Activated CD4-positive, alpha-beta T cell treated with anti-CD3 and anti-CD28 coated beads for 24 hours (primary cell): ENCODE measurements at places on chromosomes 13 and 19.

DNA sequence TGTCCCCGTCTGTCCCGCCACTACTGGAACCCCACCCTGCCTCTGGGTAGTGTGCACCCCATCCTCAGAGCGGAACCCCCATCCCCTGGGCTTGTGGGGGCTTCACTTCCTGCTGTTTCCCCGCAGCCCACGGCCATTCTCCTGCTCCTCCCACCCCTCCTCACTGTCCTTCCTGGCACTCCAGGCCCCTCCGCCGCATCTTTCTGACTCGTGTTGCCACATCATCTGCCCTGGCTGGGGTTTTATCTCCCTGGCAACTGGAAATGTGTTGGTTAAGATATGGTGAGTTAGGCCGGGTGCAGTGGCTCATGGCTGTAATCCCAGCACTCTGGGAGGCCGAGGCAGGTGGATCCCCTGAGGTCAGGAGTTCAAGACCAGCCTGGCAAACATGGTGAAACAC is 37.3 kb downstream of the KDM4B start:
- no peak for DNase-seq

DNA sequence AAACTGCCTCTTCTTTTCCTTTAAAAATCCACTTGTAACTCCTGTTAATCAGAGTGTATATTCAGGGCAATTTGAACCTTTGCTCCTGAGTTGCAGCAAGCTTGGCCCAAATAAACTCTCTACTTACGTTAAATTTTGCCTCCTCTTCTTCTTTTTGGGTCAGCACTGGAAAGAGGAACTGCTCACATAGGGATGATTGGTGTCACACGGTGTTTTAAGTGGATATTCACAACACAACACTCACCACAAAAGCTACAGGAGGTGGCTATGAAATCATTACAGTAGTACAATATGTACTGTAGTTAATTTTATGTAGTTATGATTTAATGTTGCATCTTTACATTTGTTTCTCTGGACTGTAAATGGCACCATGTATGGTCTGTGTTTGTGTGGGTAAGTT is 96.8 kb upstream of the DOCK9 start:
- DNase-seq = no peak

- no peak for DNase-seq
Observed at GRCh38 chr19:55526216-55527196, 10.4 kb downstream of the SBK2 start.

DNA sequence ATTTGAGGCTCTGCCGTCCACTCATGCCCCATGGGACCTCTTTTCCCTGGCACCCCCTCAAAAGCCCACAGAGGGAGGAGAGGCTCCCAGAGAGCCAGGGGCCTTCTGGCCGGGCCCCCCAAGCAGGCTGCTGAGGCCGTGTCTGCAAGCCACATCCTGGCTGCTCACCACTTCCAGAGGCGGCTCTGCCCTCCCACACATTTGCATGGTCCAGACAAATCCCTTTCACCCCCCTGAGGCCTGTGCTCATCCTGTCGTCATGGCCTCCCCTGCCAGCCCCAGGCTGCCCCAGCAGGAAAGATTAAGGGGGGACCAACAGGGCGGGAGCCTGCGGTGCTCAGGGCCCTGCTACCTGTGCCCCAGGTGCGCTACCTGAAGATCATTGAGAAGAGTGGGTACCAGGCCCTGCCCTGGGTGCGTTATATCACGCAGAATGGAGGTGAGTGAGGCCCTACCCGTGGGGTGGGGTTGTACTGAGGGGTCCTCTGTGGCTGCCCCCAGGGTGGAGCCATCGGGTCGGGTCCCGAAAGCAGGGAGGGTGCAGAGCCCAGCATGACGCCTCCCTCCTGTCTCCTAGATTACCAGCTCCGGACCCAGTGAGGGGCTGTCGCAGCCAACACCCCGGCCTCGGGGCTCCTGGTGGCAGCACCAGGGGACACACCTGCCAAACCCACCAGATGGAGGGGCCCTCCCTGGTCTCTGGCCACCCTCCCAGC is 36.3 kb downstream of the AP1M1 start:
- no peak for DNase-seq

DNA sequence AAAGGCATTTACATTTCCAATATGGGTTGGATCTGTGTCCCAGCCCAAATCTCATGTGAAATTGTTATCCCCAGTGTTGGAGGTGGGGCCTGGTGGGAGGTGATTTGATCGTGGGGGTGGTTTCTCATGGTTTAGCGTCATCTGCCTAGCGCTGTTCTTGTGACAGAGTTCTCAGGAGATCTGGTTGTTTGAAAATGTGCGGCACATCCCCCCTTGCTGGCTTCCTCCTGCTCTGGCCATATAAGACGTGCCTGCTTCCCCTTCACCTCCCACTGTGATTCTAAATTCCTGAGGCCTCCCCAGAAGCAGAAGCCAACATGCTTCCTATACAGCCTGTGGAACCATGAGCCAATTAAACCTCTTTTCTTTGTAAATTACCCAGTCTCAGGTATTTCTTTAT is 126.2 kb upstream of the FNDC3A start:
- no peak for DNase-seq

DNA sequence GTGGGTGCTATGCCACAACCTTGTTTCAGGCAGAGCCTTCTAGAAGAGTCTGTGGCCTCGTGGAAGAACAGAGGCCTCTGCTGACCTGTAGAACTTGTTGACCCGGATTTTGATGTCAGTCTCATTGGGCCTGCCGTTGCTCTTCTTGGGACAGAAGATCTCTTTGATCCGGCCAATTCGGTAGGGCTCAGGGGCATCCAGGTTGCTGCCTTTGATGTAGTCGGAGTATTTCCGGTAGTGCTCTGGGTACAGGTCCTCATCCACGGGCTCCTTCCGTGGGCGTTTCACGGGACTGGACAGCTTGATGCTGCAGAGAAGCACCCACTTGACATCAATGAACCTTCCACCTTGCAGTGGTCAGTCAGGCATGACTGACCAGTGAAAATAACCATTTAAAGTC is 24.0 kb upstream of the EIF3G start:
- DNase-seq = no peak

- no peak for DNase-seq
Observed at GRCh38 chr13:75124415-75124814, 357.6 kb downstream of the TBC1D4 start.

DNA sequence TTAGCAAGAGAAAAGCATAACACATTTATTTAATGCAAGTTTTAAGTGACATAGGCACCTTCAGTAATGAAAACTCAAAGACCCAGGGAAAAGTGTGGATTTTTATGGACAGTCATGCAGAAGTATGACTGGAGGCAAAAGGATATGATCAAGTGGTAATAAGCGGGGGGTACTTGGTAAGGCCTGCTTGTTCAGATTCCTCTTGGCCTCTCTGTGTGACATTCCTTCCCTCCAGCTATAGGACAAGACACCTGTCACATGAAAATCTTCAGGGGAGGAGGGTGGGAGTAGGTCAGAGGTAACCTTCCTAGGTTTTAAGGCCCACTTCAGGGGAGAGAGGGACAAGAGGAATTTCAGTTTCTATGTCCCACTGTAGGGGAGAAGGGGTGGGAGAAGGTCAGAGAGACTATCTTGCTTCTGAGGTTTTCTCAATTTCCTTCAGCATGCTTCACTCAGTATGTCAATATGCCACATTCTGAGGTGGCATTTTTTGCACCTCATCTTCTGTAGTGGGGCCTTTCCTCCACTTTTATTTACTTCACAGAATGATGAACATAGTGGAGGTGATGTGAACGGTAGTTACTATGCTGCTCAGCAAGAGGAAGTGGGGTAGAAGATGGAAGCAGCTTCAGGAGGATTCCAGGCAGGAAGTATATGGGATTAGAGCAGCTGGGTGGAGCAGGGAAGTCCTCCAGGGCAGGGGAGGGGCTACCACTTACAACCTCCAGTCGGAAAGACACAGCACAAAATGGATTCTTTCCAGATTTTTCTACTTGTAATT is 73.2 kb upstream of the RFC3 start:
- DNase-seq = no peak

DNA sequence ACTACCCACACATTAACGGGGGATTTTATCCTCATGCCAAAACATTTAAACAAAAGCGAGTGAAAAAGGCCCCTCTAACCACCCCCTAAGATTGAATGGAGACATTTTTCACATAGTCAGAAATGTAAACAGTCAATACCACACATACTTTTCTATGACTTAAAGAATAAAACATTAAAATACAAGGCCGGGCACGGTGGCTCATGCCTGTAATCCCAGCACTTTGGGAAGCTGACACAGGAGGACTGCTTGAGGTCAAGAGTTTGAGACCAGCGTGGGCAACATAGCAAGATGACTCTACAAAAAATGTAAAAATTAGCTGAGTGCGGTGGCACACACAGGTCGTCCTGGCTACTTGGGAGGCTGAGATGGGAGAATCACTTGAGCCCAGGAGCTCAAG is 47.3 kb downstream of the MPHOSPH8 start:
- no peak for DNase-seq

GRCh38 chr13:35706281-35706680 is 229.8 kb upstream of the MAB21L1 start:
- DNase-seq = no peak

GRCh38 chr13:112635323-112635722 is 47.4 kb upstream of the TUBGCP3 start:
- DNase-seq = no peak

GRCh38 chr19:58409010-58409790 is 751 bp downstream of the ZNF584 start:
- DNase-seq = no peak

DNA sequence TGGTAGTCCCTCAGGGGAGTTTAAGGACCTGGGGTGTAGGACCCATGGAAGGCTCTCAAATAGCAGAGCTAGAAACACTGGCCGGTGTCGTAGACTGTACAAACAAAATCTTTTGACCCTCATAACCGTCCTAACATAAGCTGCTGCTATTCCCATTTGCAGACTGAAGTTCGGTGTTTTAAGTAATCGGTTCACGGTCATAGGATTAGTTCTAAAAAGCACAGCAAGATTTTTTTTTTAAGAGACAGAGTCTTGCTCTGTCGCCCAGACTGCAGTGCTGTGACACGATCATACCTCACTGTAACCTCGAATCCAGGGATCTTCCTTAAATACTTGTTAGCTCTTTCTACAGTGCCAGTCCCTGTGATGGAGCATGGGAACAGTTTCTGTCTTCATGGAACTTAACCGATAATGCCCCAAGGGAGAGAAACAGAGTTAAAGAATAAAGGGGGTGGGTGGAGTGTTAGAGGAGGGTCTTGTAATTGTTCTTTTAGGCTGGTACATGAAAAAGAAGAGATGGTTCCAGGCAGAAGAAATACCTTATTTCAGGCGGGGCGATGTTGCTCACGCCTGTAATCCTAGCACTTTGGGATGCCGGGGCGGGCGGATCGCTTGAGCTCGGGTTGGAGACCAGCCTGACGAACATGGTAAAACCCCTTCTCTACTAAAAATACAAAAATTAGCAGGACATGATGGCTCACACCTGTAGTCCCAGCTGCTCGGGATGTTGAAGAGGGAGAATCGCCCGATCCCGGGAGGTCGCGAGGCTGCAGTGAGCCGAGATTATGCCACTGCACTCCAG is 475 bp upstream of the ZC3H4 start:
- no peak for DNase-seq

- DNase-seq = no peak
Observed at GRCh38 chr13:84130495-84131114, 248.3 kb upstream of the SLITRK1 start.

DNA sequence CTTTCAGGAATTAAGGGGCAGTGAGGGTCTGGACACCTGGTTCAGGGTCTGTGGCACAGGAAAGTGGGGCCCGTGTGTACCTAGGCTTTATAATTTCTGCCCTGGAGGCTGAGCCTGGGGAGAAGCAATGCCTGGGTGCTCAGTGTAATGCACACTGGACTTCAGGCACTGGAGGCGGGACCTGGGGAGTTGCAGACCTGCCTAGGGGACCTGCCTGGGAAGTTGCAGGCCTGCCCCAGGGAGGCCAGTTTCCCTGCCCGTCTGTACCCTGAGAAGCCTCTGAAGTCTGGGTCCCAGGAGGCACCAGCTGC is 2.5 kb upstream of the TMEM59L start:
- no peak for DNase-seq

DNA sequence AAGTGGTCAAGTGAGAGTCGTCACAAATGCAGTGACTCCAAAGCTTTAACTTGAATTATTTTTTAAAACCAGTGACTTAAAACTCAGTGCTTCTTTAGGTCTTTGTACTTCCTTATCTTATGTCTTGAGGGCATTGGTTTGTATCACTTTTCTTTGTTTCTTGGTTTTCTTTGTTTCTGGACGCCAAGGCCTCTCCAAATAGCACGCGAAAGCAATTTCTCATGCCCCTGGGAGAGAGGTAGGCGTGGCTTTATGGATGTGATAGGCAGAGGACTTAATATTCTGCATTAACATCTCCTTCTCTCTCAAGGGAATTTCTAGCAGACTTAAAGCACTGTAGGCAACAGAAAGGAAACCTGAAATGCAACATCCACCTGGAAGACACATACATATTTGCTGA is 20.6 kb downstream of the UBE2L5 start:
- DNase-seq = no peak

DNA sequence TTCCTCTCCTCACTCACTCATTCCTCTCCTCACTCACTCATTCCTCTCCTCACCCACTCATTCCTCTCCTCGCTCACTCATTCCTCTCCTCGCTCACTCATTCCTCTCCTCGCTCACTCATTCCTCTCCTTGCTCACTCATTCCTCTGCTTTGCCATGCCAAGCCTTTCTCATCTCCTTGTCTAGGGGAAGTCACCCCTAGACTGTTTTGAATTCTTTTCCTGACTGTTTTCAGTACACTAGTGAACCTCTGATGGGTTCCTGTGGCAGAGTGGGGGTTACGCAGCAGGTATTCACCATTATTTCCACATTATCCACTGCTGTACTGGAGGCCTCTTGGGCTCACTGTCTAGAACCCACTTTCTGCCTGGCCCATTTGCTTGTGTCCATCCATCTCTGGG is 1.2 kb downstream of the CYP4F8 start:
- no peak for DNase-seq

GRCh38 chr19:34794066-34794960 is 21.3 kb upstream of the ZNF599 start:
- DNase-seq = no peak

DNA sequence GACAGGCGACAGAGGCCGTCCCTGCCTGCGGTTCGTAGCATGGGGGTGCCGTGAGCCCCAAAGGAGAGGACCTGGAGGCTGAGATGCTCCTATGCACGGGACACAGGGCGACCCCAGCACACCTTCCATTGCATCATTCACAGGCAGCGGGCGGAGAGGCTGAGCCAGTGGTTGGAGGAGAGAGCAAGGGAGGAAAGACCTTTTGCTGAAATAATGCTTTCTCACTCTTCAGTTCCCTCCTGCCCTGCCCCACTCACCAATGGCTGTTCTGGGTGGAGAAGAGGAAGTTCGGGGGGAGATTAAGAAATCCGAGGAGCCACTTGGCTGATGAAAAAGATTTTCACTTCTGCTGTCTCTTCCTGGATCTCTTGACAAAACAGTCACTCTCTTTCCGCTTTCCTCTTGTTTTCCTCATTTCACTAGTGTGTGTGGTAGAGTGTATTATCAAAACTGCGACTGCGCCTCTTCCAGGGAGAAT is at the start of gene NLRP12:
Gene NLRP12 (minus strand): TSS at position 181 of the 478 bp plus-strand sequence. CDS start 140 bp downstream, at position 41.
- no peak for DNase-seq

DNA sequence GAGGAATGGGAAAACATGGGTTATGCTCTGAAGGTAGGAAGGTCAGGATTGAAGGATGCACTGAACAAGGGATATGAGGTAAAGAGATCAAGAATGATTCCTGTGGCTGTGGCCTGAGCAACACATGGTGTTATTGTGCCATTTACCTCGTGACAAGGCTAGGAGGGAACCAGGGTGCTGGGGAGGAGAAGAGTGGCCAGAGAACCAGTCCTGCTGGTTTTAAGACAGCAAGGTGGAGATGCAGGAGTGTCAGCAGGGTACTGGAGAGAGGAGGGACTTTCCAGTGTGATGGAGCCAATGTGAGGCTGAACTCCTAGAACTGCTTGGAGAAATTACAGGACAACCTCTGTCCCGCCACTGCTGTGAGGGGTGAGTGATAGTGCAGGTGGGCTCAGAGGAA is 282.4 kb downstream of the MYO16 start:
- DNase-seq = no peak

- no peak for DNase-seq
Observed at GRCh38 chr13:107778094-107778493, 437.2 kb downstream of the LIG4 start.
